ENCODE measurements at places on chromosomes 13 and 19. TPM values are rescaled to one million over a fixed set of nuclear protein-coding genes. Genes with fewer than 3 reads are reported as not detected.
A peak's percentile ranks its signal among the peaks of the same experiment; 100 is the strongest.

The CYP4F2 gene
- total RNA-seq = 9.1 TPM

The C19orf67 gene
- not detected for total RNA-seq

The STARD13 gene
- 35.2 TPM for total RNA-seq

- DNase-seq = peak; percentile 86
Observed at GRCh38 chr19:13884726-13885591, 8.0 kb downstream of the NANOS3 start.

DNA sequence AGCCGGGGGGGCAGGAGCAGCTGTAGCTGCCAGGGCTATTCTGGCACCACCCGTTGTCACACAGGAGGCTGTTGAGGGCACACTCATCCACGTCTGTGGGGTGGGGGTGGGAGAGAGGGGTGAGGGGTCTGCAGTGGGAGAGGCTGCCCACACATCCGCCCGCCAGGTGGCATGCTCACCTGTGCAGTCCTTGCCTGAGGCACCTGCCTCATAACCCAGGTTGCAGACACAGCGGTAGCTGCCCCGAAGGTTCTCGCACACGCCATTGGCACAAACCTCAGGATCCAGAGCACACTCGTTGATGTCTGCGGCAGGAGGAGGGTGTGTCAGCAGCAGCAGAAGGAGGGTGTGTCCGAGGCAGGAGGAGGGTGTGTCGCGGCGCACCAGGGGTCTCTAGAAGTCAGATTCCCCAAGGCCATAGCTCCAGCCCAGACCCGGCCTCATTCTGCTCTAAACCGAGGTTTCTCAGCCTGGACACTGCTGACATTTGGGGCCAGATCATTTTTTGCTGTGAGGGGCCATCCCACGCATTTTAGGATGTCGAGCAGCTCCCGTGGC, 20.3 kb downstream of the FBN3 start:
- no peak for DNase-seq

- DNase-seq = peak; percentile 41
Observed at GRCh38 chr19:9075064-9075949, 11.6 kb upstream of the OR1M1 start.

DNA sequence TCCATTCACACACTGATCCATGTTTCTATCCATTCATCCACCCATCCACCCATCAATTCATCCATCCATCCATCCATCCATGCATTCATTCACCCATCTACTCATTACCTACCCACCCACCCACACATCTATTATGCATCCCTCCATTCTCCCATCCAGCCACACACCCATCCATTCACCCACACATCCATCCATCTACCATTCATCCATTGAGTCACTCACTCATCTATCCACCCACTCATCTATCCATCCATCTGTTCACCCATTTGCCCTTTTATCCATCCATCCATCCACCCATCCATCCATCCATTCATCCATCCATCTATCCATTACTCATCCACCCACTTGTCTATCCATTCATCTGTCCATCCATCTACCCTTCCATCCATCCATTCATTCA, 30.1 kb downstream of the CELF5 start:
- no peak for DNase-seq

GRCh38 chr19:2083174-2083854, 12.8 kb downstream of the MOB3A start:
- DNase-seq = no peak
